ENCODE measurements at places on chromosomes 13 and 19. TPM values are rescaled to one million over a fixed set of nuclear protein-coding genes. Genes with fewer than 3 reads are reported as not detected.
A peak's percentile ranks its signal among the peaks of the same experiment; 100 is the strongest.

DNA sequence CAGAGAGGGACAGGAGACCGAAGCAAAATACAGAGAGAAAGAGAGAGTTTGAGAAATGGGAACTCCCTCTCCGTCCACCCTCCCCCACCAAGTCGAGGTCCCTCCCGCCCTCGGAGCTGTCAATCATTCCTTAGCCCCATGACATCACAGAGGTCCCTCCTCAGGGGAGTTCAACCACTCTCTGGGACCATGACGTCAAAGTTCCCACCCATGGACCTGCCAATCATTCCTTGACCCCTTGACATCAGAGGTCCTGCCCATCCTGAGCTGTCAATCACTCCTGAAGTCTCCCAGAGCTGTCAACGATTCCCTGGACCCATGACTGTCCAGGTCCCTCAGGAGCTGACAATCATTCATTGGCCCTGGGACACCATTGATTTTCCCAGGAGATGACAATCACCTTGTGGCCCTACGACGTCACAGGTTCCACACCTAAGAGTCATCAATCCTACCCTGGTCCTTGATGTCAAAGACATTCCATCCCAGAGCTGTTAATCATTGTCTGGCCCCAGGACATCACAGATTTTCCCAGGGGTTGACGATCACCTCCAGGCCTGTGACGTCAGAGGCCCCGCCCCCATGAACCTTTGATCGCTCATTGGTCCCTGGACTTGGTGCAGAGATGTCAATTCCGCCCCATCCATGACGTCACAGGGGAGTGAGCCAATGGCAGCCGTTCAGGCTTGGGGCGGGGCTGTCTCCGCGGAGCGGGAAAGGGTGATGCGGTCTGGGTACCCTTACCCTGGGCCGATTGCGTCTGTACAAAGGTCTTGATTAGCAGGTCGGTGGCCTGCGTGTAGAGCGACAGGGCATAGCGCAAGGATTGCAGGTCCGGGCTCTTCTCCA lies 61.7 kb downstream of the COLGALT1 start:
- no peak overlapping the region for H3K27ac ChIP-seq
- no peaks in the 10 kb centered on the region for H3K4me1 ChIP-seq
- peak overlapping the region; percentile 19 for H3K4me3 ChIP-seq
- DNase-seq = no peak

GRCh38 chr13:98984983-98985382 lies 7.1 kb upstream of the DOCK9 start:
- no peaks in the 10 kb centered on the region for H3K36me3 ChIP-seq
- H3K27ac ChIP-seq = no peak overlapping the region
- H3K27me3 ChIP-seq = no peaks in the 10 kb centered on the region
- DNase-seq = no peak

DNA sequence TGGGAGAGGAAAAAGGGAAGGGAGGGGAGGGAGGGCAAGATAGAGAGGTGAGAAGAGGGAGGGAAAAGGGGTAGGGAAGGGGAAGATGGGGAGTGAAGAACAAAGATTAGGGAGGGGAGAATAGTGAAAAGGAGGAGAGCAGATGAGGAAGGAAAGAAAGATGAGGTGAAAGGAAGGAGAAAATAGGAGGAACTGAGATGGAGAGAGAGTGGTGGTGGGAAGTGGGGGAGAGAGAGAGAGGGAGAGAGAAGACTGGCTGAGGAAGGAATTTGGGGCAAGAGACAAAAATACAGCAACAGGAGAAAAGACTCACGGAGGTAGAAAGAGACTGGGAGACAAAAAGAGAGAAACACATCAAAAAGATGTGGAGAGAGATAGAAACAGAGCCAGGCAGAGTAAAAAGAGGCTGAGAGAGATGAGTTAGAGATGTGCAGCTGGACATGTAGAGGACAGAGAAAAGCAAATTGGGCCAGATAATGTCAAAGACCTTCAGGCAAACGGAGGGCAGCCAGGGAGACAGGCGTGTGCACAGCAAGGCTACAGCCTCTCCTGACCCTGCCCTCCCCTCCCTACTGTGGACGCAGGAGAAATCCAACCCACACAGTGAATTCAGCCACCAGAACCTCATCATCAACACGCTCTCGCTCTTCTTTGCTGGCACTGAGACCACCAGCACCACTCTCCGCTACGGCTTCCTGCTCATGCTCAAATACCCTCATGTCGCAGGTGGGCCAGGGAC lies 49.4 kb upstream of the CYP2B6 start:
- H3K36me3 ChIP-seq = peaks cover 28% of the 10 kb centered on the region
- no peaks in the 10 kb centered on the region for H3K27me3 ChIP-seq
- no peak overlapping the region for H3K4me3 ChIP-seq
- DNase-seq = no peak
- H3K27ac ChIP-seq = no peak overlapping the region

DNA sequence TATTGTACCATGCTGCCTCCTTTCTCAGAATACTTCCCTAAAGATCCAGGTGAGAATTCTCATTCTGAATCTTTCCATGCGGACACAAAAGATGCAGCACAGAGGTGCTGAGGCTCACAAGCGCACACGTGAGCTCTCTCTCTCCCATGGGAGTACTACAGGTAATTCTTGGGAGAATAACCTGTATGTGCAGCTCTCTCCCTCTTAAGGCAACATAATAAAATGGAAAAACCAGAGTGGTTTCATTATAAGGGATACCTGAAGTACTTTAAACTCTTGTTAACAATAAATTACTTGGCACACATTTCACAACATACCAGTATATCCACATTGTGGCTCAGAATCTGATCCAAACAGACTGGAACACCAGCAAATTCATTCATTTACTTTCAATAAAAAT lies 40.4 kb downstream of the INTS6 start:
- no peak for DNase-seq
- H3K4me1 ChIP-seq = no peaks in the 10 kb centered on the region
- H3K27me3 ChIP-seq = no peaks in the 10 kb centered on the region
- peaks cover 16% of the 10 kb centered on the region for H3K36me3 ChIP-seq

DNA sequence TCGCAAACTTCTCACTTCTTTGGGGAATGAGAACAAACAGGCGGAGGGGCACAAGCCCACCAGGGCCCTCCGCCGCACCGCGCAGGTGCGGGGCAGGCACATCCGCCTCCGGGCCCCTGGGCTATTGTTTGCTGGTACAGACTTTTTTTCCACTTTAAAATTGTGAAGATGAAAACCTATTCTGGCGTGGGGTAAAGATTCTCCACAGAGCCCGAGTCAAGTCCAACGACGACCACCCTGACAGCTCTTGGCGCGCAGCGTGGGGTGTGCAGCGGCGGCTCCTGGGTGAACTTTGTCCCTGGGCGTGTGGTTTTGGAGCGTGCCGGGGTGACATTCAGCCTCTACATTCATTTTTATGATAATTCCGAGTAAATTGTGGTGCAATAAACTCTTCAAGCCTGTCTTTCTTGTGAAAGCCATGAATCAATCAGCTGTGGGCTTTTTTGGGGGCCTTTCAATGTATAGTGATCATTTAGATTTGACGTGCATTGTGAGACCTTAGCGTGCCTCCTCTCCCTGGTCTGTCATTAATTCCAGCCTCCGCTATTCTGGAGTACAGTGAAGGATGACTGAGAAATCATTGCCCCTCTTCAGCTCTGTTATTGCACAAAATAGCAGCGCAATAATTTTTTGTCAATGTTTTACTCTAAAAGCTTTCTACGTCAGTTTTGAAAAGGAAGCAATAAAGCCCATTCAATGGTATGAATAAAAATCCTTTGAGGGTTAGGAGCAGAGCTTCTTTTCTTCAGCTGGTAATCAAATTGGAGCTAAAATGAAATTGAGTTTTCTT lies 90.0 kb downstream of the TEX29 start:
- H3K4me3 ChIP-seq = no peak overlapping the region
- H3K27ac ChIP-seq = no peak overlapping the region
- no peaks in the 10 kb centered on the region for H3K36me3 ChIP-seq
- H3K27me3 ChIP-seq = peaks cover 26% of the 10 kb centered on the region

GRCh38 chr13:86892330-86892729 lies 778.8 kb upstream of the SLITRK5 start:
- H3K4me3 ChIP-seq = no peak overlapping the region
- DNase-seq = no peak
- no peaks in the 10 kb centered on the region for H3K27me3 ChIP-seq

DNA sequence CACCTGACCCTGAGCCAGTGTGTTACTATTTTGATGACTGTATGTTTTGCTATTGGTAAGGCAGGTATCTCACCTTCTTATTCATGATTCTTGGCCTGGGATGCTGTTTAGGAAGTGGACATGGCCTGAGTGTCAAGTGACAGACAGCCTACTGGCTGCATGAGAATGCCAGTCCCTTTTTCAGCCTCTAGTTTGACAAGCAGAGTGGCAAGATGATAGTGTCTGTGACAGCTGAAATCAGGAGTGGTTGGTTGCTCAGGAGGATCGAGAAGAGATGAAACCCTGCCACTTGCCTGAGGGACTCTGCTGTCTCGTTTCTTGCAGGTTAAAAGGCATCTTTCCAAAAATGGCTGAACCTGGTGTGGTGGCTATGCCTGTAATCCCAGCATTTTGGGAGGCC lies 7.1 kb upstream of the ELOF1 start:
- no peak overlapping the region for H3K27ac ChIP-seq
- H3K4me1 ChIP-seq = no peaks in the 10 kb centered on the region
- no peaks in the 10 kb centered on the region for H3K36me3 ChIP-seq
- H3K27me3 ChIP-seq = no peaks in the 10 kb centered on the region

- H3K4me1 ChIP-seq = no peaks in the 10 kb centered on the region
- H3K27ac ChIP-seq = no peak overlapping the region
- DNase-seq = no peak
- no peak overlapping the region for H3K4me3 ChIP-seq
- no peaks in the 10 kb centered on the region for H3K36me3 ChIP-seq
Measured at GRCh38 chr13:67353941-67354340, 123.8 kb upstream of the PCDH9 start.

Gene NMRK2
- not detected for total RNA-seq

Gene TYK2
- 164 TPM for total RNA-seq
